H1 (cell line): ENCODE measurements at places on chromosomes 6 and 20. TPM values are rescaled to one million over a fixed set of nuclear protein-coding genes. Genes with fewer than 3 reads are reported as not detected.

Gene CTNNBL1
- 70.4 and 81.6 TPM in 2 replicates for total RNA-seq

GRCh38 chr6:94862112-94862511 lies 715.2 kb upstream of the MANEA start:
- DNase-seq: no peak
- H3K27ac ChIP-seq: no peak overlapping the region
- H3K36me3 ChIP-seq: no peaks in the 10 kb centered on the region
- H3K4me3 ChIP-seq: no peak overlapping the region
- no peaks in the 10 kb centered on the region for H3K4me1 ChIP-seq

GRCh38 chr6:93799226-93799625 lies 379.9 kb upstream of the EPHA7 start:
- no peak overlapping the region for H3K27ac ChIP-seq
- no peaks in the 10 kb centered on the region for H3K36me3 ChIP-seq
- DNase-seq: no peak
- H3K4me1 ChIP-seq: peaks cover 6% of the 10 kb centered on the region; the same call in 1 of the 2 replicates
- H3K27me3 ChIP-seq: no peaks in the 10 kb centered on the region

DNA sequence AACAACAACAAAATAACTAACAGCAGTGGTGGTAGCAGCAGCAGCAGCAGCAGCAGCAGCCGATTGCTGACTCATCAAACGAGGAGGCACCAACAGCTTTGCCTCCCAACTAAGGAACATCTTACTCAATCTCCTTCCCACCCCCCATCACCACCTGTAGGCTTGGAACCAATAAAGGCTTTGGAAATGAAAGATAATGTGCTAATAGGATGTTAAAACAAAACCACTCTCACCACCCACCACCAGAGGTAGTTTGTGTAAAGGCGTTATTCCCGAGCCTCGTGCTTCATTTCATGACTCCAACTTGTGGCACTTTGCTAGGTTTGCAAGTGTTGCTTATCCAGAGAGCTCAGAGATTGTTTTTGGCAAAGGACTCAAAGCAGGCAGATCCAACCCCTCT lies 346.5 kb downstream of the CD83 start:
- H3K36me3 ChIP-seq: no peaks in the 10 kb centered on the region
- DNase-seq: no peak
- H3K27me3 ChIP-seq: no peaks in the 10 kb centered on the region
- no peak overlapping the region for H3K27ac ChIP-seq
- H3K4me1 ChIP-seq: no peaks in the 10 kb centered on the region

DNA sequence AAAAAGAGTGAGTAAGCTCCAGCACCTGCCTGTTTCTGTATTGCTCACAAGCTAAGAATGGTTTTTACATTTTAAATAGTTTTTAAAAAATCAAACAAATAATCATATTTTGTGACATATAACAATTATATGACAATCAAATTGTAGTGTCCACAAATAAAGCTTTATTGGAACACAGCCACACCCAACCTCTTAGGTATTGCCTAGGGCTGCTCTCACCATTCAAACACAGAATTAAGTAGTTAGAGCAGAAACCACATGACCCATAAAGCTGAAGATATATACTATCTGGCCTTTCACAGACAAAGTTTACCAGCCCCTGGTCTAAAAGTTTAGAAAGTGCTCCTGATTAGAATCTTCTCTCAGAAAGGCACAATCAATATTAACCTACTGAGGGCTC lies 11.2 kb downstream of the TNFRSF21 start:
- H3K4me1 ChIP-seq: peaks cover 8% of the 10 kb centered on the region; the same call in 1 of the 2 replicates
- no peak overlapping the region for H3K27ac ChIP-seq
- no peak for DNase-seq
- H3K4me3 ChIP-seq: no peak overlapping the region
- no peaks in the 10 kb centered on the region for H3K27me3 ChIP-seq

Gene MMP24
- 18.8 and 20.0 TPM in 2 replicates for total RNA-seq

- no peak overlapping the region for H3K27ac ChIP-seq
- 0 out of 2 replicates have a peak, but pooled peaks cover 2% of the 10 kb centered on the region for H3K36me3 ChIP-seq
- no peaks in the 10 kb centered on the region for H3K4me1 ChIP-seq
- no peak for DNase-seq
- H3K27me3 ChIP-seq: no peaks in the 10 kb centered on the region
Measured at GRCh38 chr6:24847402-24847801, 48.7 kb upstream of the ARMH2 start.

Gene POPDC3
- total RNA-seq: 2.4 and 3.7 TPM in 2 replicates

DNA sequence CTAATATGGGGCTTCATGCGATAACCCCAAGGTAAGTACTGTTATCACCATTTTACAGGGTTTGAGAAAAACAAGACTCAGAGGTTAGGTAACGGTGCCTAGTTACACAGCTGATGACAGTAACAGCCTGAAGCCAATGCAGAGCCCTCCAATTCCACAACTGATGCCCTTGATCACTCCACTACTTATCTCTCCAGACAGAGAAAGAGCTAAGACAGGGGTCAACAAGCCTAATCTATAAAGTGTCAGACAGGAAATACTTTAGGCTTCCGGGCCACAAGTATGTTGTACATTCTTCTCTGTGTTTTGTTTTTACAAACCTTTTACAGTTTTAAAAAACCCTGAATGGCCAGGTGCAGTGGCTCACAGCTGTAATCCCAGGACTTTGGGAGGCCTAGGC lies 50.9 kb downstream of the MAP7 start:
- H3K4me3 ChIP-seq: no peak overlapping the region
- no peaks in the 10 kb centered on the region for H3K27me3 ChIP-seq
- H3K36me3 ChIP-seq: no peaks in the 10 kb centered on the region
- no peak for DNase-seq
